Stimulated activated CD8-positive, alpha-beta memory T cell treated with anti-CD3 and anti-CD28 coated beads, Interleukin-2, amount 100 ng/mL, for 1 hour (primary cell): ENCODE measurements at places on chromosomes 7 and 10.

DNA sequence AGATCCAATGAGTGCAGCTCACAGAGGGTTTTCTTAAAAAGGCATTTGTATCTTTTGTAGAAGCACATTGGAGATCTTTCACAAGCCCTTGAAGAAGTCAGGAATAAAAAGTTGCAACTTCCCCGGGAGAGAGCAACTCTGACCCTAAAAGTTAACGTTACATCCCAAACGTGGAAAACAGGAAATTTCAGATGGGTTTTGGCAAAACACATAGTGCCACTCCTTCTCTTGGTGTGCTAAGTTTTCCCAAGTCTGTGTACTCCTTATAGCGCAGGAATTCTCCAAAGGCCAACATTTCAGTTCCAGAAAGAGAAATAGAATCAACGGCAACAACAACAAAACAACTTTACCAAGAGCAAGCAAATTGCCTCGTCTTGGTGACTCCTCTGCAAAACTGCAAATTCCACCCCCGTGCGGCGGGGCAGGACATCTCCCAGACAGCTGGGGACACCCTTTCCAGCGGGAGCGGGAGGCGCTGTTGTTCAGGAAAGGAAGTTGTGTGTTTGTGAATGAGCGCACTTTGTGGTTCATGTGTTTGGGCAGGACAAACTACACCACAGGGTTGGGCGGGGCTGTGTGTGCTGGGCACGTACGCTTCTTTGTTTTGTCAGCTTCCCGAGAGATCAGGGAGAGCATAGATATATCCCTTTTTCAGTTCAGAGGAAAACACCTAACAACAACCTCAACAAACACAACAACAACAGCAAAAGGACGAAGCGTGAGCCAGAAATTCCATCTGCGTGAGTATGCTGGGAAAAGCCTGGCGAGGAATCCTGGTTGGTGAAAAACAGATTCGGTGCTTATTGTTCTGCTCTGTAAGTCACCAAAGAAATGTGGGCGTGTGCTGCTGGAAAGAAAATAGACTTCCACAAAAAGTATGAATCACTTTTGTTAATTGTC lies 294.7 kb upstream of the PITRM1 start:
- DNase-seq, result no peak

- DNase-seq, result no peak
Measured at GRCh38 chr7:49783446-49783845, 10.0 kb downstream of the VWC2 start.

- no peak for DNase-seq
Measured at GRCh38 chr7:108464743-108465142, 8.5 kb upstream of the NRCAM start.

GRCh38 chr7:63925626-63926460 lies 72.8 kb upstream of the ZNF722 start:
- peak; percentile 85 for DNase-seq

- no peak for DNase-seq
Measured at GRCh38 chr7:11213266-11213665, 239.6 kb downstream of the PHF14 start.

- DNase-seq, result no peak
Measured at GRCh38 chr7:16963044-16963443, 81.3 kb upstream of the AGR3 start.

DNA sequence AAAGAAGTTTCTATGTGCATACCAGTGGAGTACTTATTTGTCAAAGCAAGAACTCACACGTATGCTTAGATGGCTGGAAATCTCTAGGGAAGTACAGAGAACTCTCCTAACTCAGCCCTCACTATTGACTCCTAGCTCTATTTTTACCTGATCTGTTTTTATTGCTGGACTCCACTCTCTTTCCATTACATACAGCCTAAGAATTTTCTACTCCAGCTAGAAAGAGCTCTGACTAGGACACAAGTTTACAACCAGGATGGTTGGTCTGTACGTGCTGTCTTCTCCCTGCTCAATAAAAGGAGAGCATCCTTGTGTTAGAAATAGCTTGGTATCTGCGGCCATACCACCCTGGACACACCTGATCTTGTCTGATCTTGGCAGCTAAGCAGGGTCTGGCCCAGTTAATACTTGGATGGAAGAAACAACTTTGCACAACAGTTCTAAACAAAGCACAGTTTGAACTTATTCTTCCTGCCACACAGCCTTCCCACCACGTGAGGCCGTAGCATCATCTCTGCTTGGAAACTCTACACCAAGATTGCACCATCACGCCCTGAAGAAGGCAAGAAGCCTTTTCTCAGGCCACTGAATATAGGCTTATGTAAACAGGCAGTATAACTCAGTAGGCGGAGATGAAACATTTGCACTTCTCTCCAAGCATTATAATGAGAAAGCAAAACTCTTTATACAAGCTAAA lies 50.7 kb downstream of the KCNMA1 start:
- no peak for DNase-seq

- no peak for DNase-seq
Measured at GRCh38 chr7:48414011-48414732, 242.9 kb downstream of the ABCA13 start.

- DNase-seq, result no peak
Measured at GRCh38 chr10:98901441-98902110, 334.1 kb downstream of the HPSE2 start.

- DNase-seq, result no peak
Measured at GRCh38 chr7:136133551-136133950, 156.4 kb upstream of the MTPN start.

GRCh38 chr7:96992192-96993005 lies 13.0 kb upstream of the DLX6 start:
- DNase-seq, result no peak

DNA sequence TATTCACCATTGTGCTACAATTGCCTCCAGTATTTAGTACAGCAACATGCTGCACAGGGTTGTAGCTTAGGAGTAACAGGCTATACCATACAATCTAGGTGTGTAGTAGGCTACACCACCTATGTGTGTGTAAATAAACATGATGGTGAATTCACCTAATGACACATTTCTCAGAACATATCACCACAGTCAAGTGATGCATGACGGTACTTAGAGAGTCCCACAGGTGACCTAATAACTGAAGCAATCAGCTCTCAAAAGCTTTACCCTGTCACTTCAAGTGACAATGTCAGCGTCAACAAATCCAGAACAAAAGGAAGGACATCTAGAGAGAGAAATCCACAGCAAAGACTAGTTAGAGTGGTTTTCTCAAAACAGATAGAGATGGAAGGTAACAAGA lies 38.8 kb downstream of the CCNJ start:
- no peak for DNase-seq

DNA sequence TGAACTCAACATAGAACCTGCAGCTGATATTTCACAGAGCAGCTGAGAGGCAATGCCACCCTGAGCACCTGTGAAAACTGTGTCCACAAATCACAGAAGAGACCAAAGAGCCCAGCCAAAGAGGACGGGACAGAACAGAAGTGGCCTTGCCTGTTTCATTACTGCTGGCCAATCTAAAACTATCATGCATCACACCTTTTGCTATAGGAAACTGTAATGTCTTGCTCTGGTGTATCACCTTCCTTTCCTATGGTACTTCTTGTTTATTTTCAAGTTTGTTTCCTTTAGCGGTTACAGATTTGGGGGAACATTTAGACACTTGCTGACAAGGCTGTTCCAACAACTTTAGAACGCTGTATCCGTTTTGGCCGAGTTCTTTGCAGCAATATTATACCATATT lies 80.3 kb downstream of the PIP4K2A start:
- no peak for DNase-seq

- no peak for DNase-seq
Measured at GRCh38 chr7:25240340-25240739, 12.1 kb upstream of the NPVF start.
